ENCODE measurements at places on chromosomes 2 and 18. TPM values are rescaled to one million over a fixed set of nuclear protein-coding genes. Genes with fewer than 3 reads are reported as not detected.

GRCh38 chr2:38461470-38461869, 84.4 kb upstream of the ATL2 start:
- no peak overlapping the region for H3K4me3 ChIP-seq
- no peak overlapping the region for H3K27ac ChIP-seq
- no peak for DNase-seq
- H3K36me3 ChIP-seq, result no peaks in the 10 kb centered on the region
- H3K27me3 ChIP-seq, result peaks cover 16% of the 10 kb centered on the region

- H3K36me3 ChIP-seq, result no peaks in the 10 kb centered on the region
- no peaks in the 10 kb centered on the region for H3K27me3 ChIP-seq
- no peak overlapping the region for H3K27ac ChIP-seq
- H3K4me1 ChIP-seq, result peaks cover 2% of the 10 kb centered on the region
- no peak for DNase-seq
- no peak overlapping the region for H3K4me3 ChIP-seq
These were observed 15.1 kb downstream of the CYRIA start for GRCh38 chr2:16650287-16651249.

DNA sequence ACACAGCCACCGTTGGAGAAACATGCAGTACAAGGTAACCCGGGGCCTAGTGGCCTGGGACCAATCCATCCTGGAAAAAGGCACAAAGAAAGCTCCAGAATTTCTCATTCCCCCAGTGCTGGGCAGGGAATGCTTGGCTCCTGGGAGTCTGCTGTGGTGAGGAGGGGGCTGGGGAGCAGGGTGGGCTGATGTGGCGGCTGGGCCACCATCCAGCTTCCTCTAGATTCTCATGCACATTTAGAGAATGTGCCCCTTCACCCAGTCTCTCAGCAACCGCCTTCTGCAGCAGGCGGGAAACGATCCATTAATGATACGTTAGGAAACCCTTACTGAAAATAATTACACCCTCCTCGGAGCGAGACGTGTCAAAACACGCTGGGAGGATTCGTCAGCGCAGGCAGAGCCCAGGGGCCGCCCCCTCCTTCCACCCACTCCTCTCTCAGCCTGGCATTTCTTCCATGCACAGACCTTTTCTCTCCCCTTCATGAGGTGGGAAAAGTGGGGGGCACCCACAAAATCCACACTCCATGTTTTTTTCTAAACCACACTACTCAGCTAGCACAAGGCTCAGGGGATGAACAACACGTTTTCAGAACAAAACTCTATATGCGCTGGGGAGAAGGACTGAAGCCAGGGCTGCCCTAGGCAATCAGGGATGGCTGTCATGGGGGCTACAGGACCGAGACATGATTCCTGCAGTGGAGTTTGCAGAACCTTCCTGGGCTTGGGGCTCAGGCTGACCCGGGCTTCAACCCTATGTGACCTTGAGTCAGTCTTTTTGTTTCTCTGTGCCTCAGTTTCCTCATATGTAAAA, 56.1 kb upstream of the SMAD7 start:
- DNase-seq, result no peak
- H3K27me3 ChIP-seq, result peaks cover 9% of the 10 kb centered on the region
- H3K4me1 ChIP-seq, result no peaks in the 10 kb centered on the region
- H3K27ac ChIP-seq, result no peak overlapping the region
- H3K4me3 ChIP-seq, result no peak overlapping the region
- H3K36me3 ChIP-seq, result no peaks in the 10 kb centered on the region

DNA sequence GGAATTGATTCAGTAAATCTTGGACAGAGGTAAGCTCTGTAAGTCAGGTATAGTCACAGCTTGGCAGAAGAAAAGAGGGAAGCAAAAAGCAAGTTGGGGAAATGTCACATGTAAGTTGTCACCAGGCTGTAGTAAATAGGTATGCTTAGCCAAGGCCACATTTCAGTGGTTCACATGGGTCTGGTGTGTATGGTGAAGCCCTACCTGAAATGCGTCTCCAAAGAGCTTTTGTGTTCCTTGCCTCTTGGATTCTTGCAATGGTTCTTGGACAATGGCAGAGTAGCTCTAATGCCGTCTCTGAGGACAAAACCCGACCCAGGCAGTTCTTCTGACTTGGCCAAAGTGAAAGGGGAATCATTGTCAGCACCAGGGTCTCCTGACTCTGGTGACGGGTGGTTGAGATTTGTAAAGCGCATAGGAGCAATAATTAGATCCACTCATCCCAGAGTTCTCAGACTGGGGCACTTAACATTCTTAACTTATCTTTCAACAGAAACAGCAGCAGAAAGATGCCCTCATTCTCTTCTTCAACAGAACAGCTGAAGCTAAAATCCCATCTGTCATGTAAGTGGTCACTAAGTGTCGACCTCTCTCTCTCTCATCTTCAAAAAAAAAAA, 34.4 kb upstream of the RPL37A start:
- H3K27me3 ChIP-seq, result no peaks in the 10 kb centered on the region
- H3K4me1 ChIP-seq, result no peaks in the 10 kb centered on the region
- H3K36me3 ChIP-seq, result peaks cover 3% of the 10 kb centered on the region

Gene CHRND
- total RNA-seq, result not detected

Gene FBLN7
- total RNA-seq, result 8.4 TPM

Gene GNLY
- 599 TPM for total RNA-seq

Gene ADCYAP1
- total RNA-seq, result not detected

DNA sequence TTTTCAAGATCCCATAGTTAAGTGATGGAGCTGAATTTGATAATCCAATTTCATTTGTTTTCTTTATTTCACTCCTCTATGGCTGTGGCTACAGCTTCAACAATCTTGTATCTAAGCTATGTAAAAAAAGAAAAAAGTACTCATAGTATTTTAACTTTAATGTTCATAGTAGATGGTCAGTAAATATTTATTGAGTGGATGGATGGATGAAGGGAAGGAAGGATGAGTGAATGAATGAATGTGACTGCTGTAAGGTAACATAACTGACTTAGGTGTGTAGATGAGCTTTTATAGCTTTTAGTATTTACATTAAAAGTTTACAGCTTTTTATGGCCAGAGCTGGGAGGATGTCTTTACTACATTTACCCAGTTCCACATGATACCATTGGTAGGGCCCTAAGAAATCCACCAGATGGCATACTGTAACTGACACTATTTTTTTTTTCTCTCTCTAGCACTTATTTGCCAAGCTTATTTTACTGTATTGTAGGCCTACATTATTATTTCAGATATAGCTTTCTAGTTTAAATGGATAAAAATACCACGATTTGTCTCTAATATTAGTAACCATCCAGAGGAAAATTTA, 13.4 kb upstream of the HRH4 start:
- no peak for DNase-seq
- no peaks in the 10 kb centered on the region for H3K27me3 ChIP-seq
- no peak overlapping the region for H3K4me3 ChIP-seq
- H3K4me1 ChIP-seq, result peaks cover 9% of the 10 kb centered on the region
- no peak overlapping the region for H3K27ac ChIP-seq
